ENCODE measurements at places on chromosomes 7 and 10.

DNA sequence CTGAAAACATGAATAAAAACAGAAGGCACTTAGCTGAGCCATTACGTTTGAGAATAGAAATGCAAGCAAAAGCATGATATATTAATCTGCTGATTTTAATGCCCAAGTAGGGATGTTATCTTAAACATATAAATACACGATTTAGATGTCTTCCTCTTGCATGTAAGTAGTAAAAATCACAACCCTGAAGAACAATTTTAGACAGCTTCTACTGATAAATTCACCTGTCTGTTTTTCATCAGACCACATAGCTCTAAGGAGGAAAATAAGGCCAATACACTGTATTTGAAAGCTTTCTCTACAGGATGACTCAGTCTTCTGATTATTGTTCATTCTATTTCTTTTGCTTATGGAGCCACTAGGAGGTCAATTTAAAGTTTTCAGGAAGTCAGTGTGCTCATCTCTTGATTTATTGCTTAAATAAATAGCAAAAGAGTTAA is 210.9 kb upstream of the CHRM2 start:
- DNase-seq = no peak

DNA sequence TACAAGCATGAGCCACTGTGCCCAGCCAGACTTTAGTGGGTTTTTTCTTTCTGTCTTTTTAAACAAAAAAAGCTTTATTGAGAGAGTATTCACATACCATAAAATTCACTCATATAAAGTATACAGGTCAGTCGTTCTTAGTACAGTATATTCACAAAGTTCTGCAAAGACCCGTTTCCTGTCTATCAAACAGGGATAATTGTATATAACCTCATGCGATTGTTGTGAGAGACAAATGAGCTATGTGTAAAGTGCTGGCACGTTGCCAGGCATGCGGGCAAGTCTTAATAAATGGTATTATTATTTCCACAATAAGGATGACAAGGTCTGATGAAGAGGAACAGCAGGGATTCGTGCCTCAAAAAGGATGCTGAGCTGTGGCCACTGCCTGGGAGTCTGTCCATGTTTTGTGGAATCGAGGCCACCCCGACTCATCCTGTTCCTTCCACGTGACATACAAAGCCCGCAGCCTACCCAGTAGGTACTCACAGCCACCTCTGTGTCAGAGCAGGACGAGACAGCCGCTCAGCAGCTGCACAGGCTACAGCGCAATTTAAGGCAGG is 51.6 kb downstream of the SMKR1 start:
- no peak for DNase-seq

DNA sequence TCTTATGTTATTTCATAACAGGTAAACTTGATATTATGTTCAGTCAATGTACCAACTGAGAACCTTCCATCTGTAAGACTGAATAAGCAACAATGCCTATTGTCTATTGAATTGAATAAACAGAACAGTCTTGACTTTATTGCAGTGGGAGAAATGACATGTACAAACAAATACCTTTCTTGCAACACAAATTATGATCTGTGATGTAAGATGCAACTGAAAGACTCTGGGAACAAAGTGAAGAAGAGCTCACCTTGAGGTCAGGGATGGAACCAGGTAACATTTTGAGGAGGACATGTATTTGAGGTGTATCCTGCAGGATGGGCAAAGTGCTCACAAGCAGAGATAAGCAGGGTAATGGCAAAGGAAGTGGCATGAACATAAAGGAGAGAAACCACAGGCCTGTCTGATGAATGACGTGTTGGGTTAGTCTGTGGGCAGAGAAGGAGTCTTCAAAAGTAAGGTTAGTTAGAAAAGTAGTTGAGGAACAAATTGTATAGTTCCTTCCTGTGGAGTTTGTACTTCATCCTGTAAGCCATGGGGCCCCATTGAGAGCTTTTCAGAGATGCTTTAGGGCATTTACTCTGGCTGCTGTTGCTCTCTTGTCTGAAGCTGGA is 9.5 kb downstream of the PNLIPRP3 start:
- DNase-seq = no peak

DNA sequence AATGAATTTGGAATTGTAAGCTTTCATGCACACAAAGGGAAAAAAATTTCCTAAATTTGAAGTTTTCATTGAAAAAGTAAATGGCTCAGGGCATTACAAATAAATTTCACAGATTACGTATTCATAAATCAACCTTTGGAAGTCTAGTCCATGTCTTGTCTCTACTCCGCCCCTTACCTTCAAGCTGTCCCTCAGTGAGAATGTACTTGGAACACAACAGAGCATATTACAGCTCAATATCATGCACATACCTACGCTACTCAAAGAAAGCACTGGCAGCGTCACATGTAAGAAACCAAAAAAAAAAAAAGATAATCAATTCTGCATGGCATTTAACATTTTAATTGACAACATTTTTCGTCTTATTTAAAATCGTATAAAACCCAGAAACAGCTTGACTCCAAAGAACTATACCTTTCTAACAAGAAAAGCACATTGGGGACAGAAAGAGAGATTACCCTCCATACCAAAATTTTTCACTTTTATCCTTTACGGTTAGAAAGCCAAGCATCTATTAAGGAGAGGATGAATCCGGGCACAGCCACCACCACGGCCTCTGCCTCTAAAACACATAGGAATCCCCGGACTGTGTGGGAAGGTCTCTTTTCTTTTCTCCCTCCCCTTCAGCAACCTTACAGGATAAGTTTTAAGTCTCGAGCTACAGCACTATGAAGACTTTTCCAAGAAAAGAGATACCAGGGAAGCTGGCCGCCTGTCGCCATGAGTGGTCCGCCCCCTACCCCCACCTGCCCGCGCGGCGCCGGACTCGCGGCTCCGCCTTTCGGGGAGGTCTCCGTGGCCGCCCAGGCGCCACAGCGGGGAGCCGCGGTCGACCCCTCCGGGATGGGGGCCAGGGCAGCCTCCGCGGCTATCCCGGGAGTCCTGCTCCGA is 1.1 kb downstream of the JMJD1C start:
- no peak for DNase-seq

DNA sequence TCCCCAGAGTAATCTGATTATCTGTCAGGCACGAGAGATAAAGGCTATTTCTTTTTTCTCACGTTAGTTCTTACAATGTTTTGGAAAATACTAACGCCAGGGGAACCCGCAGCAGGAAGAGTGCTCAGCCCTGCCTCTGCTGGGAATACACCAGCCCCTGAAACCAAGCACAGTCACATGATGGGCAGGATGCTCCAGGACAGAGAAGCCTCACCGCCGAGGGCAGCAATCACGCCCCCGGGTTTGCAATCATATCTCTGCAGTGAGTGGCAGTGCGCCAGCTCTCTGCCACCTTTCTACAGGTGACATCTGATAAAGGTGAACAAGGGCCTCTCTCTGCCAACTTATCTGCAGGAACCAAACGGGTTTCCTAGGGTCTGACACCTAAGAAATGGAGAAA is 39.8 kb downstream of the BRI3 start:
- no peak for DNase-seq

DNA sequence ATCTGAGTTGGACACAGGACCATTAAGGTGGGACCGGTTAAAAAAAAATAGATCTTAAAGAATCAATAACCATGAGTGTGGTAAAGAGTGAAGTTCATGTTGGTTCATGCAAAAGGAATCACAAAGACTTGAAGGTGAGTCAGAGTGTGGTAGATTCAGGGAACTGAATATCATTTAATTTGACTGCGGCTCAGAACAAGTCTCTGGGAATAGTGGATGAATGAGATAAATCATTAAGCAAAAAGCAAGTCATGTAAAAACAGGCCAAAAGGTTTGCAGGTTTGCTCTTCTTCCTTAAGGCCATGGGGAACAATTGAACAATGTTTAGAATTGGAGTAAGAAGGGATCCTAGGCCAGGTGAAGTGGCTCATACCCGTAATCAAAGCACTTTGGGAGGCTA is 385.8 kb downstream of the ETV1 start:
- DNase-seq = no peak

GRCh38 chr10:114930320-114930719 is 7.7 kb upstream of the TRUB1 start:
- DNase-seq = no peak

- DNase-seq = no peak
These were observed 733.0 kb downstream of the TNS3 start for GRCh38 chr7:46848944-46849343.

GRCh38 chr7:122301858-122302760 is 2.4 kb downstream of the FEZF1 start:
- DNase-seq = no peak

GRCh38 chr7:149261829-149262617 is at the start of gene ZNF783:
TSS of gene ZNF783 (plus strand) at chr7:149262196. CDS start at chr7:149262334, 138 bp downstream.
- DNase-seq = no peak

DNA sequence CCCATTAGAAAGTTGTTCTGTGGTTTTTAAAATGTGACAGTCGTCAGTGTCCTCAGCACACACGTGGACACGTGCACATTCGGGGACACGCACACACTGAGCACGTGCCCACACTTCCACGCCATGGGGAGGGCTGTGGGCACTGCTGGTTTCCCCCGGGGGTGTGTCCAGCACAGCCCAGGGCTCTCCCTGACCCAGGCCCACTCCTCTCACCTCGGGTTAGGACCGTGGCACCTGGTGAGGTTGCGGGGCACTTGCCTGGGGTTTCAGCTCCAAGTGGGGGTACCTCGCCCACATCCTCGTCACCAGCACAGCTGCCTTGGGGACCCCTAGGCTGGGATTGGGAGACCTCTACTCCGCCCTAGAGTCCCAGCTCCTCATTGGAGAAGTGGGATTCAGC is 20.7 kb downstream of the GET4 start:
- no peak for DNase-seq

DNA sequence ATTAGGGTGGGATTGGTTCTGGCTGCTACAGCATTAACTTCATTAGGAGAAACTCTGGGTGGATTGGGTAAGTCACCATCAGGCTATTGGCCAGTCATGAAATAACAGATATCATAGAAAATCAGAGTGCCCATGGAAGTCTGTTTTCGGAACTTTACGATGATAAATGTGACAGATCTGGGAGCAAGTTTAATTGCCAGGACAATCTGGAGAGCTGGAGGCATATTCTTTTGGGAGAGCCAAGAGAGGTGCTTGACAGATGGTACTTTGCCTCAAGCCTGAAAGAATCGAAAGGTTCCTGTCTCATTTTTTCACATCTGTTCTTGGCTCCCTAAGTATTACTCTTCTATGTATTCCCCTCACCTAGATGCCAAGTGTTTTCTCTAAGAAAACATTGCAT is 369.9 kb downstream of the CNTNAP2 start:
- DNase-seq = no peak
